ENCODE measurements at places on chromosomes 1 and 21. TPM values are rescaled to one million over a fixed set of nuclear protein-coding genes. Genes with fewer than 3 reads are reported as not detected.

Gene KIF14
- total RNA-seq: 12.3 TPM

Gene TSSK3
- 2.5 TPM for total RNA-seq

Gene IGSF9
- 19.6 TPM for total RNA-seq

Gene RPTN
- total RNA-seq: not detected

Gene NBPF8
- 8.7 TPM for total RNA-seq

Gene CELA3B
- not detected for total RNA-seq

DNA sequence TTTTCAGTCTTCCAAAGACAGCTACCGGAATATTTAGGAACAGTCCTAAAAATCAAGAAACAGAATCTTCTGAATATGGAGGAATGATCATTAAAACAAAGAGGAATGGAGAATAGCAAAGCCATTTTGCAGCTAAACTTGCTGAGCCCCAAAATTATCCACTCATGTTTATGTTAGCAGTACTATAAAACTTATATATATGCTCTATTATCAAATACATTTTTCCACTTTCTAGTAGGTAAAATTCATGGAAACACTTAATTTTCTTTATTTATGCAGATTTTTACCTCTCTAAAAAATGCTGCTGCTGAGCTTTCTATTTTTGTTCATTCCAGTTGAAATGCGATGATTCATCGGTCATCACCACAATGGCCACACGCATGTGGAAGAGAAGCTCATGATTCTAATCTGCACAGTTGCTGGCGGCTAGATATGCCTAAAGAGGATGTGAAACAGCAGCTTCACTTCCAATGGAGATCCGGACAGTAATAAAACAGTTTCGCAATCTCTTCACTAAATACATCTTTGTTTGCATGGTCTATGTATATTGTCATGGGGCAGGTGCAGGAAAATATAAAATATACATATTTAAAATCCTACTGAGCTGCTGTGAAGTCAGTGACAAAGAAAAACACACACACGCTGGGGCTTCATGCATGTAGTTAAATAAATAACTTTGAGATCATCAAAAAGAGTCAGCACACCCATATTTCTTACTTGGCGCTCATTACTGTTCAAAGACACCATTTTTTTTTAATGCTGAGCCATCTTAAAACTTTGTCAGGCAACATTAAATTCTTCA is 292.2 kb downstream of the SMYD3 start:
- H3K4me3 ChIP-seq: no peak overlapping the region
- DNase-seq: no peak
- H3K27me3 ChIP-seq: no peaks in the 10 kb centered on the region
- no peak overlapping the region for H3K27ac ChIP-seq
- no peaks in the 10 kb centered on the region for H3K36me3 ChIP-seq

GRCh38 chr1:37469386-37469785 is 5.0 kb upstream of the ZC3H12A start:
- no peak for DNase-seq
- no peak overlapping the region for H3K4me3 ChIP-seq
- no peaks in the 10 kb centered on the region for H3K4me1 ChIP-seq
- no peak overlapping the region for H3K27ac ChIP-seq
- H3K36me3 ChIP-seq: no peaks in the 10 kb centered on the region

DNA sequence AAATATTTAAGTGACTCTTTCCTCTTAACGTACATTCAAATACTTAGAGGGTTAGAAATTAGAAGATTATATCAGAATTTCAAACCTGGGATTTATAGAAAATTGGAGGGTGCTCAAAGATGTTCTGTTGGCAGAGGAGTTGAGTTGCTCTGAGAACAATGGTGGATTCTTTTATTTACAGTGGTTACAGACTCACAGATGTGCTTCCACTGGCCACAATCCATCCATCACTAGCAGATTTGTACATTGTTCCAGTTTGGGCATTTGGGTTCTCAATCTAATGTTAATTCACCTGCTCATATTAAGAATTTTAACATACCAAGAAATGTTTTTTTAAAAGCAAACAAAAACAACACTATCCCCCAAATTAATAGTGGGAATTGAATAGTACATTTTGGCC is 23.5 kb downstream of the DNAJC6 start:
- no peak for DNase-seq
- no peak overlapping the region for H3K4me3 ChIP-seq
- no peaks in the 10 kb centered on the region for H3K27me3 ChIP-seq
- no peak overlapping the region for H3K27ac ChIP-seq
- H3K36me3 ChIP-seq: no peaks in the 10 kb centered on the region

DNA sequence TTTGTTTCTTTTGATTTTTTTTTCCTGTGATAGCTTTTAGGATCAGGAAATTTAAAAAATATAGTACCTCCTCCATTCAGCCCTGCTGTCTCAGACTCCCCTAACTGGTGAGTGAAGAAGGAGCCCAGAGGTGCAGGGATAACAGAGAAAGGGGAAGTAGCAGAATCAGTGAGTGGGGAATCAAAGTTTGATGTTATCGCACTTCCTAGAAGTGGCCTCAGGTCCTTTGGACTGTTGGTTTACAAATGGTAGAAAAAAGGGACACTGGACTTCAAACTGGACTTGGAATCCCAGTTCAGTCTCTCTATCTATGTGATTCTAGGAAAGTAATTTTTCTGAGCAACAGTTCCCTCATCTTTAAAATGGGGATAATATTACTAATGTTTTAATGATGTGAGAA is 99.5 kb downstream of the FGGY start:
- H3K4me1 ChIP-seq: no peaks in the 10 kb centered on the region
- no peak overlapping the region for H3K4me3 ChIP-seq
- no peak overlapping the region for H3K27ac ChIP-seq
- no peaks in the 10 kb centered on the region for H3K27me3 ChIP-seq

DNA sequence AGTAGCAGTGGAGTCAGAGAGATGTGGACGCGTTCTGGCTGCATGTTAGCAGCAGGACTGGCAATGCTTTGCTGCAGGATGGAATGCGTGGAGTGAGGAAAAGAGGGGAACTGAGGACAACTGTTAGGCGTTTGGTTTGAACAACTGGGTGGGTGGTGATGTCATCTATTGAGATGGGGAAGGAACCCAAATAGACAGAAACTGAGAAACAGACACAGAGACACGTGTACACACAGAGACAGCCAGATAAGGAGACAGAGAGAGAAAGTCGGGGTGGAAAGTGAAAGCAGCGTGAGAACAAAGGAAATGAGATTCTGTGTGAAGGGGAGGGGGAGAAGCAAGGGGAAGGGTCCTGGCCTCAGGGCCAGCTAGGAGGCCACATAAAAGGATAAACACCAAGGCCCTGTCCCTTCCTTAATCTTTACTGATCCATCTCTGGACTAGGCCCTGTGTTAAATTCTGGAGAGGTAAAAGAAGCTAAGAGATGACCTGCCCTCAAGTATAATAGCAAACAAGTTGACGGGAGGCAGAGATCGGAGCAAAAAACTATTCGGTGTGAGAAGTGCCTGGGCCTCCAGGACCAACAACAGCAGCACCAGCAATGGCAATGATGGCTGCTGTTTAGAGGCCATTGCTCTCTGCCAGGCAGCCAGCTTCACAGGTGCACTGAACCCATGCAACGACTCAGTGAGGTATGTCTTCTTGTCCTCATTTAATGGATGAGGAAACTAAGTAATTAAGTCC is 31.6 kb downstream of the VWA5B1 start:
- no peak overlapping the region for H3K4me3 ChIP-seq
- H3K4me1 ChIP-seq: no peaks in the 10 kb centered on the region
- H3K27me3 ChIP-seq: no peaks in the 10 kb centered on the region
- H3K27ac ChIP-seq: no peak overlapping the region
- DNase-seq: no peak

DNA sequence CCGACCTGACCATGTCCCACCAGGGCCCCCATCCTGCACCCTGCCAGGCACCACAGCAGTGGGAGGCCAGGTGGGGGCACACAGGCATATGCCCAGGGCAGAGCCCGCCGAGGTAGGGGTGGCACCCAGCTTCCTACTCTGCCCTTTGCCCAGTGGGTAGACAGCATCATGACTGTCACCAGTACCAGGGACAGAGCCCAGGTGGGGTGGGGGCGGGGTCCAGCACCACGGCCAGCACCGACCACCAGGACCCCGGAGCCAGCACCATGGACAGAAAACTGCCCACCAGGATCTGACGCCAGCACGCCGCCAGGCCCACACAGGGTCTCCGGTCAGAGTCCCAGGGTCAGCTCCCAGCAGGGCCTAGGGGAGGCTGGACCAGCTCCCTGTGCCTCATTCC is 3.8 kb downstream of the TAS1R3 start:
- no peaks in the 10 kb centered on the region for H3K36me3 ChIP-seq
- no peak overlapping the region for H3K4me3 ChIP-seq
- H3K27ac ChIP-seq: no peak overlapping the region
- no peak for DNase-seq
- H3K4me1 ChIP-seq: no peaks in the 10 kb centered on the region

- H3K27ac ChIP-seq: no peak overlapping the region
- H3K4me3 ChIP-seq: no peak overlapping the region
- H3K36me3 ChIP-seq: no peaks in the 10 kb centered on the region
- no peaks in the 10 kb centered on the region for H3K27me3 ChIP-seq
- DNase-seq: no peak
These were observed 146.2 kb upstream of the KRTAP19-8 start for GRCh38 chr21:31184459-31184858.

DNA sequence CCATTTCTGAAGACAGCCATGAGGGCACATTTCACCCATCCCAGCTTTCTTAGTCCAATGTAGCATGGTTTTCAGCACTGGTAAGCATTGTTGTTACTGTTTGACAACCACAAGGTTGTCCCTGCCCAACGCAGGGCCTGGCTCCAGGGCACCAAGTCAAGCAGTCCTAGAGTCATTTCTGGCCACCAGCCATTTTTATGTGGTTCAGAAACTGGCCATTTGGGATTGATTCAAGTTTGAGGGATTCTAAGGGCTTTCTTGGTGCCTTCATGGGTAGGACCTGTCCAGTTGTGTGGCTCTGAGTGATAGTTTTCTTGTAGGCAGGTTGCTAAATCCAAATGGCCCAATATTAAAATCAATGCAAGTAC is 535.4 kb upstream of the USP24 start:
- H3K4me3 ChIP-seq: no peak overlapping the region
- H3K4me1 ChIP-seq: no peaks in the 10 kb centered on the region
- H3K27me3 ChIP-seq: no peaks in the 10 kb centered on the region
- no peak overlapping the region for H3K27ac ChIP-seq

DNA sequence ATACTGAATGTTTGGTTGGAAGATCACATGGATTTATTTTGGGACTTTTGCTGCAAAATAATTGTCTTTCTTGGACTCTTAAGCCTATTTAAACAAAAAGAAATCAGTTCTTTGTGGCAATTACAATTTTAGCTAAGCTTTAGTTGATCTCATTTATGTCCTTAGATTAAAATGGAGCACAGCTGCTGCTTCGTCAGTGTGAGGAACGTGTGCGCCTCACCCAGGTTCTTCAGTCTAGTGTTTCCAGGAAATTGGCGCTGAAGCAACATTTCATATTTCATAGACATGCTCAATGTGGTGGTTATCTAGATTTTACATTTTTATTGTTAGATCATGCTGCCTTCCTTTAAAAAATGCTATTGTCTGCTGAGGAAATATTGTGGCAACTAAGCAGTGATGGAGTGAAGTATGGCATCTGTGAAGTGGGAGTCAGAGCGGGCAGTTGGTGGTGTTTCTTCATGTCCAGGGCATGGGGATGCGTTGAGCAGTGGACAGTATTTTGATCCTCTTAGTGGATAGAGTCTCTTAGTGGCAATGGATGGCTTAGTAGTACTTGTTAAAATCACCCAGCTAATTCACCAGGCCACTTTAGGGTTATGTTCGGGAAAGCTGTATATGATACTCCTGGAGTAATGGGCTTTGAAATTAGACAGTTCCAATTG is 5.6 kb downstream of the DDI2 start:
- H3K36me3 ChIP-seq: peaks cover 2% of the 10 kb centered on the region
- no peak overlapping the region for H3K27ac ChIP-seq
- H3K27me3 ChIP-seq: no peaks in the 10 kb centered on the region
- DNase-seq: no peak

DNA sequence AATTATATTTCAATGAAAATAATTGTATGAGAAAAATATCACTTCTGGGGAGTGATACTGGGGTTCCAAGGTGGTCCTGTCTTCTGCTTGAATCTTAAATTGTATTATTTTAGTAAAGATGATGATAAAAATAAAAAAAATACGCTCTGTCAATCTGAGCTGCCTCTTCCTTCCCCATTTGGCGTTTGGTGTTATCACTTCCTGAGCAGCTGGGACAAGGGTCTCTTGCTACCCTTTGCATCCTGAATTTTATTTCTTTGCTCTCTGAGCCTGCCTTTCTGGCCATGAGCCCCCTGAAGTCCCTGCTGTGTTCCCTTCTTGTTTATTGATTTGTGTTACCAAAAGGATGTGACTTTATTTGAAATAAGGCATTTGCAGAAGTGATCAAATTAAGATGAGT is 111.0 kb downstream of the KCNJ6 start:
- no peaks in the 10 kb centered on the region for H3K36me3 ChIP-seq
- H3K4me1 ChIP-seq: no peaks in the 10 kb centered on the region
- no peak overlapping the region for H3K27ac ChIP-seq
- no peak overlapping the region for H3K4me3 ChIP-seq

GRCh38 chr1:244012202-244012601 is 38.9 kb upstream of the ZBTB18 start:
- H3K4me1 ChIP-seq: no peaks in the 10 kb centered on the region
- H3K36me3 ChIP-seq: no peaks in the 10 kb centered on the region
- no peak for DNase-seq
- no peak overlapping the region for H3K4me3 ChIP-seq
- no peaks in the 10 kb centered on the region for H3K27me3 ChIP-seq

Data from Caco-2 (cell line).